ENCODE measurements at places on chromosomes 7 and 10.

- DNase-seq: no peak
These were observed 21.9 kb upstream of the CFAP46 start for GRCh38 chr10:132964231-132964630.

GRCh38 chr10:43427166-43427825 lies 9.6 kb upstream of the ZNF487 start:
- DNase-seq: no peak

DNA sequence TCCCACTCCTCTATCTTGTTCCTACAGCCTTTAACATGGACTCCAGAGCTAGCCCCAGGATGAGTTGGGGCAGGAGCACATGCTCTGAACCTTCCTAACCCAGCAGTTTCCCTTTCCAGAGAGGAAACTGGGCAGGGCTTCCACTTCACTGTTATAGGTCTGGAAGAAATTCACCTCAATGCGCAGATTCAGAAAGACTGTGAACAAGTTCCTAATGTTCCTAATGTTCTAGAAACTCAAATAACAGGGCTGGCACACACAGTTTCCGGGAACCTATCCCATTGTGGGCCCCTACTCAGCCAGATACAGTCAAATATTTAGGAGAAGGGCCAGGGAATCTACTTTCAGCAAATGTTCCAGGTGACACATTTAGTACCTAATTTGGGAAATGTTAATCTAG lies 29.7 kb downstream of the ABCC2 start:
- no peak for DNase-seq

DNA sequence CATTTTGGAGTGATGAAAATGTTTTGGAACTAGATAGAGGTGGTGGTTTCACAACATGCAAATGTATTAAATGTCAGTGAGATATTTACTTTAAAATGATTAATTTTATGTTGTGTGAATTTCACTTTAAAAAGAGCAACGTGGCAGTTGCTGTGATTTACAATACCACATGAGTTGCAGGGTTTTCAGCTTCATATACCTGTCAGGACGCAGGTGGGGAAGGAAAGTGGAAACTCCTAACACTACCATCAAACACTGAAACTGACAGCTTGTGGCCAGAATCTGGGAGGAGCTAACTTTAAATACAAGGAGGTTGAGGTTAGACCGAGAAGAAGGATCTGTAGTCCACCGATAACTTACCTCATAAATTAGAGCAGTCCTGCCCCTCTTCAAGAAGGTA lies 168.9 kb upstream of the TMEM72 start:
- no peak for DNase-seq

- DNase-seq: no peak
These were observed 28.0 kb upstream of the HABP2 start for GRCh38 chr10:113524539-113525490.

- no peak for DNase-seq
These were observed 1.8 kb upstream of the MICALL2 start for GRCh38 chr7:1460821-1461645.

- no peak for DNase-seq
These were observed 10.8 kb upstream of the GPNMB start for GRCh38 chr7:23235813-23236221.

DNA sequence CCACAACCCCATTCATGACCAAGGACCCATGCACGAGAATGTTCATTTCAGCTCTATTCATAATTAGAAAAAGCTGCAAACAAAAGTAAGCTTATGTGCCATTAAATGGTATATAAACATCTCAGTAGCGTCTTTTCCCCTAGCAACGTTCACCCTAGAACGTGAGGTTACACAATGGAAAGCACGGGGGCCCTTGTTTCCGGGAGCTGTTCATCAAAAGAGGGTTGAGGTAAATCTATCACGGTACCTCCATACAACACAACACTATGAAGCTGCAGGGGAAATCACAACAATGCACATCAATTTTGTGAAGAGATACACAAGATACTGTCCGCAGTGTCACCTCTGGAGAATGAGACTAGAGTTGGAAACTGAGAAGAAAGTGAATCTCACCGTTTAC lies 80.9 kb upstream of the DDC start:
- no peak for DNase-seq

- no peak for DNase-seq
These were observed 59.1 kb upstream of the ZNF32 start for GRCh38 chr10:43707770-43708169.

- no peak for DNase-seq
These were observed 26.9 kb downstream of the TMEM120A start for GRCh38 chr7:75967487-75967997.

- DNase-seq: no peak
These were observed 505.5 kb upstream of the PODXL start for GRCh38 chr7:132061937-132062336.

DNA sequence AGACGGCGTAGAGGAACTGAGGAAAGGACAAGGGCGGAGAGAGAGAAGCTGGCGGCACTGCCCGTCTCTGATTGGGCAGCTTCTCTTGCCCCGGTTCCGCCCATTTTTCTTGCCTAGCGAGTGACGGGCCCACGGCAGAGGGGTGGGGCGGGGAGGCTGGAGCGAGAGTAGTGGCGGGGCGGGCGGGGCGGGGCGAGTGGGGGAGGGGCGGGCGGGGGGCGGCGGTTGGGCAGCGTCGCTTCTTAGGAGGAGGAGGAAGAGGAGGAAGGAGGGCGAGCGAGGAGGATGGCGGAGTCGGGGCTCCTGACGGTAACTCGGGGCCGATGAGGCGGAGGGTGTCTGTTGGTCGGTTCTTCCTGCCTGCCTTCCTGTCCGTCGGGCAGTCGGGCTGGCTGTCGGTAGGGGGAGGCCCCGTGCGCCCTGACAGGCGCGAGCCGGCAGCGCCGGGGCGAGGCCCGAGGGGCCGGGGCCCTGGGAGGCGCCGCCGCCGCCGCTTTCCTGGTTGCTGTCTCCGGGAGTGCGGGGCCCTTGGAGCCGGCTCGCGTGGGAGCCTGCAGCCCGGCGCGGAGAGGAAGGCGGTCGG lies at the start of gene SHOC2:
Gene SHOC2 (plus strand): TSS at position 256 of the 583 bp plus-strand sequence. CDS start 44,755 bp downstream, outside the sequence.
- peak; percentile 98 for DNase-seq

- DNase-seq: no peak
These were observed 111.0 kb downstream of the CDK6 start for GRCh38 chr7:92725161-92725925.

DNA sequence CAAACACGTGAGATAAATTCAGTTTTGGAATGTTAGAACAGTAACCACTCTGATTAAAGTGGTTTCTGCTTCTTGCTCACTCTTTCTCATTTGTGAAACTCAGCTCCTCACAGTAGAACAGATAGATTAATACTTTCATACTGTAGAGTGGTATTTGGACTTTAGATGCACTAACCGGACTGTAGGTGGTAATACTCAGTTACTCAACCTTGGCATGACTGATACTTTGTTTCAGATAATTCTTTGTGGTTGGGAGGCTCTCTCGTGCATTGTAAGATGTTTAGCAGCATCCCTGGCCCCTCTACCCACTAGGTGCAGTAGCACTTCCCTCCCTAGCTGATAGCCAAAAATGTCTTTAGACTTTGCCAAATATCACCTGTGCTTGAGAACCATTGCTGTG lies 37.6 kb downstream of the MCU start:
- no peak for DNase-seq

DNA sequence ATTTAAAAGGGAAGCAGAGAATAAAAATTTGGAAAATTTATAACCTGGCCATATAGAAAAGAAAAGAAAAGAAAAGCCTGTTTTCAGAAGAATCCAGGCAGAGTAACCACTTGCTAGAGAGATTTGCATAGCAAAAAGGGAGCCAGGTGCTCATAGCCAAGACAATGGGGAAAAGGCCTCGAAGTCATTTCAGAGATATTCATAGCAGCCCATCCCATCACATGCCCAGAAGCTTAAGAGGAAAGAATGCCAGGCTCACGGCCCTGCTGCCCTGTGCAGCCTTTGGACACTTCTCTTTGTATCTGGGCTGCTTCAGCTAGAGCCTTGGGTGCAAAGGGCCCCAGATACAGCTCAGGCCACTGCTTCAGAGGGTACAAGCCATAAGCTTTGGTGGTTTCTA lies 159.8 kb downstream of the CCDC7 start:
- no peak for DNase-seq

GRCh38 chr10:52573347-52573746 lies 199.2 kb downstream of the MBL2 start:
- no peak for DNase-seq

- DNase-seq: no peak
These were observed 84.6 kb downstream of the KMT2C start for GRCh38 chr7:152351168-152351567.

DNA sequence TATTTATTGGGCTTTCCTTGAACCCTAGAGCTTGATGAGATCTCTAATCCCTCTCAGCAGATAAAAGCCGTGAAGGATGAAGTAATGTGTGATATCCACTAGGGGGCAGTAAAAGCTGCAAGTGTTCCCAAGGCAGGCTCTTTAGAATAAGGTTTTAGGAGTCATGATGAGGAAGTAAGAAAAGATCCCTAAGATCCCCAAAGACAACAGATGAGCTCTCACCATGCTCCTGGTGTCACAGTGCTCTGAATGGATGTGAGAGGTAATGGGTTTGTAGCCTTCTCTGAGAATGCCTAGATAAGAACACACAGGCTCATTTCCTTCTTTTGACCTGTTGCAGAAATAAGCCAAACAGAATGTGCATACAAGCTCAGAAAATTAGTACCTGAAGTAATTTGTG lies 70.4 kb upstream of the ITPRID1 start:
- no peak for DNase-seq

- no peak for DNase-seq
These were observed 364.8 kb upstream of the SORCS1 start for GRCh38 chr10:107529350-107529749.

GRCh38 chr7:29864656-29865055 lies 58.3 kb downstream of the WIPF3 start:
- DNase-seq: no peak

GRCh38 chr10:71649631-71650030 lies 69.9 kb downstream of the C10orf105 start:
- DNase-seq: no peak

DNA sequence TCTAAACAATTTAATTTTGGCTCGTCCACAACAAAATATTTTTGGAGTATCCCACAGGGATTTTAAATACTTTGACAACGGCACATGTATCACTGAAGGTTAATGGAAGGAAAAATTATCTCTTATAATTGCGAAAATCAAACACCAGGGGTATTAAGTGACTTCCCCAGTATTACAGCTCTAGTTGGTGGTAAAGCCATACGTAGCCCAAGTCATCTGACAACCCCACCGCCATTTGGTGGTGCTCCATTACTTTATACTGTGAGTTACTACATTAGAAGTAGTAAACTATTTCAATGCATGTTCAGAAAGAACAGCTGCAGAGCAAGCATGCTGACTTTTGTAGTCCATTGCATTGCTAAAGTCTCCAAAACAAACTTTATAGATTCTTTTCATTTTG lies 179.7 kb downstream of the HGF start:
- DNase-seq: no peak

DNA sequence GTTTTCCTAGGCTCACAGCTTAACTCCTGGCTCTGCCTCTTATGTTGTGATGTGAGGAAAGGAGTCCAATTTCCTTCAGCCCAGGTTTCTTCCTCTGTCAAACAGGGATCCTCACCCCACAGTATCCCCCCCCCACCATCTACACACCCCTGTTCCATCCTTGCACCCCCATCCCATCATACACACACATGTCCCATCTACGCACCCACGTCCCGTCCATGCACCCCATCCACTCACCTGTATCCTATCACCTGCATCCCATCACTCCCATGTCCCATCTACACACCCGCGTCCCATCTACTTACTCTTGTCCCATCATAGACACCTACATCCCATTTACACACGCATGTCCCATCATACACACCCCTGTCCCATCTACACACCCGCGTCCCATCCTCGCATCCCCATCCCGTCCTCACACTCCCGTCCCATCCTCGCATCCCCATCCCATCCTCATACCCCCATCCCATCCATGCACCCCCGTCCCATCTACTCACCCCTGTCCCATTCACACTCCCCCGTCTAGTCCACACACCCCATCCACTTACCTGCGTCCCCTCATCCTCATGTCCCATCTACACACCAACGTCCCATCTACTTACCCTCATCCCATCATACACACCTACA lies 117.3 kb downstream of the TRRAP start:
- no peak for DNase-seq

DNA sequence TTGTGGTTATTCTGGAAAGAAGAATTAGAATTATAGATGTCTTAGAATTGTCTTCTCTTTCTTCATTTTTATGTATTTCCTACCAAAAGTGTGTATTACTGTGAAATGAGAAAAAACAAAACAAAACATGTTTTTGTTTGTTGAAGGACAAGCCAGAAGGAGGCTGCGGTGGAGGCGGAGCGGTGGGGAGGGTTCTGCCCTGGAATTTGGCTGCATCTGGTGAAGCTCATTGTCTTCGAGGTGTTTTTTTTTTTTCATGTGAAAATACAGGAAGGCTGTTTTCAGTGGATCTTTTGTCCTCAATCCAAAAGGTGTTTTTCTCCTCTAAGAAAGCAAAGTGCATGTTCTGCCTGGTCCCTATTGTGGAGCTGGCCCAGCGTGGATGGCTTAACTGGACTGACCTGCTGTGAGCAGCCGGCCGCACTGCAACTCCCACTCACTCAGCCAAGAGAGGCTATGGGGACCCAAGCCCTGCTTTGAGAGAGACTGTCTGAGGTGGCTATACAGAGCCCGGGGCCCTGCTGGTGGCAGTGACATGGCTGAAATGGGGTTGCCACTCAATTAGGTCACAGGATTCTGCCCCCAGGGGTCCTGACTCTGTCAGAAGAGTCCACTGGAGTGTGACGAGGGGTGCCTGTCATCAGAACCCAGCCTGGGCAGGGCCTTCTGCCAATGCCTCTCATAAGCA lies 184.9 kb upstream of the MKI67 start:
- DNase-seq: no peak

GRCh38 chr10:76729841-76730487 lies 907.6 kb downstream of the KCNMA1 start:
- DNase-seq: no peak

DNA sequence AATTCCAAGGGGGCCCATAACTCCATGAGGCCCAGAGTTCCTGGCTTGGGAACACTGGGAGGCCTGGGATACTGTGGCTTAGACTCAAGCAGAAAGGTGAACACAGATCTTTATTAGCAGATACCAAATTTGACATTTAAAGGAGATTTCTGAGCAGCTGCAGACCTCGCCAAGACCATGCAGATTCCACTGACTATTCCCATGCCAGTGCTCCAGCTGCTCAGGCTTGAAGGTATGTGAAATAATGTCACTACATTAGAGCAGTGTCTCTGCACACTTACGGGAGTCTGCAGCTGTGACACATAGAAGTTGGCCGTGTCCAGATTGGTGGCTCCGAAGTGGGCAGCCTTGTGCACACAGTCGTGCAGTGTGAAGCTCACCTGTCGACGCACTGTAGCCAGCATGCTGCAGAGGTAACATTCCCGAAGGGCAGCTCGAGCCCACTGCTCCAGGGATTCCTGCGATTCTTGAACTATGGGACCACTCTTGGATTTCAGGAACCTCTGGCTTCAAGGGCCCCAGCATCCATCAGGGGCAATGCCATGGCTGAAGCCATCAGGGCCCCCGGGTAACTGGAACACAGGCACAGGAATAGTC lies 46.1 kb downstream of the SEPTIN7 start:
- DNase-seq: no peak

DNA sequence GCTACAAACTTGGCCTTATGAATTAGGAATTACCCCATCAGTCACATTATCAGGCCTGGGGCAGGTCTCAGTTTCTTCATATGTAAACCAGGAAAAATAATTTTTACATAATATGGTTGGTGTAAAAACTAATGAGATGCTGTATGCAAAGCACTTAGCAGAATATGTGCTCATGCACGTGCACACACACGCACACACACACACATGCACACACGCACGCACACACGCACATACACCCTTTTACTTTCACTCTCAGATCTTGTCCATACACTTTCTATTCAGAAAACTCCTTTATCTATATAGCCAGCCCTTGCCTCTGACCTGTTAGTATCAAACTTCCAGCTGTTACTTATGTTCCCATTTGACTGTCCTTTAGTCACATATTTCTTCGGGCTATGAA lies 92.7 kb downstream of the CREB5 start:
- no peak for DNase-seq

Data from activated T-helper 2 cell treated with anti-CD3 and anti-CD28 coated beads, Interferon-gamma antibody, Interleukin-2, Interleukin-4, amounts not matched to agents 10 μg/mL and 5 μg/mL and 100 μg/mL, durations not matched to agents 14 hours and 24 hours and 36 hours (primary cell).